ENCODE measurements at places on chromosomes 3 and 15. TPM values are rescaled to one million over a fixed set of nuclear protein-coding genes. Genes with fewer than 3 reads are reported as not detected.

Gene LDHAL6B
- polyA plus RNA-seq = not detected

Gene CNTN6
- polyA plus RNA-seq = 1.7 TPM

Gene FAM240A
- not detected for polyA plus RNA-seq

Gene ILDR1
- not detected for polyA plus RNA-seq

Gene NRG4
- polyA plus RNA-seq = 1.4 TPM

Gene FETUB
- not detected for polyA plus RNA-seq

Gene STX19
- not detected for polyA plus RNA-seq

Gene SCG5
- polyA plus RNA-seq = 116 TPM

Gene C3orf85
- not detected for polyA plus RNA-seq

Gene PRR20G
- polyA plus RNA-seq = not detected

Gene MAP3K13
- polyA plus RNA-seq = 33.8 TPM

Gene TTC14
- polyA plus RNA-seq = 163 TPM

Gene POMGNT2
- 25.7 TPM for polyA plus RNA-seq

Gene IL5RA
- 0.10 TPM for polyA plus RNA-seq

Gene HYAL1
- 2.2 TPM for polyA plus RNA-seq

Gene TMEM266
- polyA plus RNA-seq = 17.6 TPM

Gene RHOV
- polyA plus RNA-seq = 2.8 TPM

Gene MANF
- polyA plus RNA-seq = 77.3 TPM

Gene SLC2A2
- polyA plus RNA-seq = not detected

Gene PDIA5
- 4.9 TPM for polyA plus RNA-seq

Gene C3orf52
- not detected for polyA plus RNA-seq

Gene RNF13
- polyA plus RNA-seq = 61.5 TPM

Gene SNTN
- polyA plus RNA-seq = not detected

Gene TMC3
- not detected for polyA plus RNA-seq

Gene LCTL
- not detected for polyA plus RNA-seq

Gene SLC12A1
- 0.67 TPM for polyA plus RNA-seq

Gene DAPK2
- 0.18 TPM for polyA plus RNA-seq

Gene FBXW12
- not detected for polyA plus RNA-seq

Gene GOLGA8O
- not detected for polyA plus RNA-seq
